ENCODE measurements at places on chromosomes 13 and 19. TPM values are rescaled to one million over a fixed set of nuclear protein-coding genes. Genes with fewer than 3 reads are reported as not detected.

- DNase-seq = peak; percentile 35
Measured at GRCh38 chr13:95289020-95289444, 12.2 kb downstream of the ABCC4 start.

- no peak for DNase-seq
Measured at GRCh38 chr13:38042771-38043170, 173.2 kb upstream of the TRPC4 start.

Gene KRTDAP
- not detected for total RNA-seq

Gene STOML3
- not detected for total RNA-seq

Gene NCR1
- total RNA-seq = not detected

Gene FRY
- total RNA-seq = 90.0 TPM

Gene SSBP4
- 45.8 TPM for total RNA-seq

Gene IZUMO2
- not detected for total RNA-seq

Gene KLK12
- not detected for total RNA-seq

- DNase-seq = no peak
Measured at GRCh38 chr13:109281903-109282635, 504.3 kb downstream of the IRS2 start.

- no peak for DNase-seq
Measured at GRCh38 chr19:46630586-46631205, 5.3 kb downstream of the GNG8 start.

Gene ADGRE2
- total RNA-seq = 0.60 TPM

Gene GPC5
- total RNA-seq = 0.79 TPM

Gene ADM5
- 0.22 TPM for total RNA-seq

Gene PSG3
- not detected for total RNA-seq

GRCh38 chr19:6752256-6753177 is 13.0 kb downstream of the TRIP10 start:
- DNase-seq = no peak

Gene SLC17A7
- total RNA-seq = 0.20 TPM

Gene KLK15
- not detected for total RNA-seq

DNA sequence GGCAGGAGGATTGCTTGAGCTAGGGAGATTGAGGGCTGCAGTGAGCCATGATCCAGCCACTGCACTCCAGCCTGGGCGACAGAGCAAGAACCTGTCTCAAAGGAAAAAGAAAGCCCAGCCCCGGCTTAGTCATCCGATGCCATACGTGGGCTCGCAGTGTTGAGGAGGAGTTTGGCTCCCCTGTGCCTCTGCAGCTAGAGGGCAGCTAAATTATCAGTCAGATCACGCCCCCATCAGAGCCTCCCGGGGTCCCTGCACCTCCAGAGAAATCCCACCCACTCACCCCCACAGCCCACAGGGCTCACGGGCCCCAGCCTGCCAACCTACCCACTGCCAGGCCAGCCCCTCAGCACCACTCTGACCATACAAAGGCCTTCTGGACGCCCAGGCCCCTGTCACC is 27.6 kb downstream of the MAU2 start:
- no peak for DNase-seq

Gene LHB
- total RNA-seq = not detected

- DNase-seq = peak; percentile 81
Measured at GRCh38 chr13:109743706-109744453, 42.5 kb downstream of the IRS2 start.

Gene ZNF681
- 1.8 TPM for total RNA-seq

Gene CD22
- total RNA-seq = 0.22 TPM

- peak; percentile 69 for DNase-seq
Measured at GRCh38 chr19:12994701-12995595, at the start of gene NFIX. Gene NFIX (plus strand): TSS chr19:12995475. CDS start chr19:12995838, 363 bp downstream.

DNA sequence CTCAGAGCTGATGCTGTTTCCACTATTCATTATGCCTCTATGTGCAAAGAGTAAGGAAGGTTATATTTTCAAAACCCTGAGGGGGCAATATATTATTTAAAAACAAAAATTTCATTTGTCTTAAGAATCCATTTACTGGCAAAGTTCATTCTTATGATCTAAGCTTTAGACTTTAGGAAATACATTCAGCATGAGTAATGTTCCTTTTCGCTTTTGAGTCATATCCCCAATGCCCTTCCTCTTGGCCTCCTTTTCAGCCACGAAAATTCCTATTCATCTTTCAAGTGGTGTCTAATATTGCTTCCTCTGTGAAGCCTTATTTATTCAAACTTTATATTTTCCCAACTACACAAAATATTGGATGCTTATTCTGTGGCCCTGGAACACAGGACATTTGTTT is 1317.0 kb downstream of the PCDH9 start:
- peak; percentile 94 for DNase-seq

- no peak for DNase-seq
Measured at GRCh38 chr13:79654520-79654919, 173.6 kb downstream of the NDFIP2 start.

DNA sequence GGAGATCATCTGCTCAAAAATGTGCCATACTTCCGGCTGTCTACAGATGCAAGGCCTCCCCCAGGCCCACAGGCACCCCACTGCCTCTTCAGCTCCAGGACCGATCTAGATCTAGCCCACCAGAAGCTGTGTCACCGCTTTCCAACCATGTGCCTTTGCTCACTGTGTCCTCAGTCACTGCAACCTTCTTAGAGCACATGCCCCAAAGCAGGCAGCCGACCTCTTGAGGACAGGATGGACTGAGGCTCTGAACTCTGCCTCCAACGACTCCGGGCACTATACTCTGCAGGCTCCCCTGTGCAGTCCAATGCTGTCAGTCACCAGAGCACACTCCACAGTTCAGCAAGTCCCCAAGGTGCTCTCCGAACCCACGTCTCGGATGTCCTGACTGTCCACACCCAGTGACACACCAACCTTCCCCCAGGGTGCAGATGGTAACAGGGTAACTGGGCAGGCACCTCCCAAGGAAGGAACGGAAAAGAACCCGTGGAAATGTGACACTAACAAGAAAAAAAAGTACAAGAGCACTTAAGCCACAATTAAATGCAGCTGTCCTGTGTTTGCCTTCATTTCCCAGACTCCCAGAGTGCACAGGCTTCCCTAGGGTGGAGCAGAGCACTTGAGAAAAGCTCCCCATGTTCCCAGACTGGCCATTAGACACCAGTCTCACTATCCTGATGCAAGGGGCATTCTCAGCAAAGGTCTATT is 4.8 kb downstream of the STK24 start:
- peak; percentile 40 for DNase-seq

DNA sequence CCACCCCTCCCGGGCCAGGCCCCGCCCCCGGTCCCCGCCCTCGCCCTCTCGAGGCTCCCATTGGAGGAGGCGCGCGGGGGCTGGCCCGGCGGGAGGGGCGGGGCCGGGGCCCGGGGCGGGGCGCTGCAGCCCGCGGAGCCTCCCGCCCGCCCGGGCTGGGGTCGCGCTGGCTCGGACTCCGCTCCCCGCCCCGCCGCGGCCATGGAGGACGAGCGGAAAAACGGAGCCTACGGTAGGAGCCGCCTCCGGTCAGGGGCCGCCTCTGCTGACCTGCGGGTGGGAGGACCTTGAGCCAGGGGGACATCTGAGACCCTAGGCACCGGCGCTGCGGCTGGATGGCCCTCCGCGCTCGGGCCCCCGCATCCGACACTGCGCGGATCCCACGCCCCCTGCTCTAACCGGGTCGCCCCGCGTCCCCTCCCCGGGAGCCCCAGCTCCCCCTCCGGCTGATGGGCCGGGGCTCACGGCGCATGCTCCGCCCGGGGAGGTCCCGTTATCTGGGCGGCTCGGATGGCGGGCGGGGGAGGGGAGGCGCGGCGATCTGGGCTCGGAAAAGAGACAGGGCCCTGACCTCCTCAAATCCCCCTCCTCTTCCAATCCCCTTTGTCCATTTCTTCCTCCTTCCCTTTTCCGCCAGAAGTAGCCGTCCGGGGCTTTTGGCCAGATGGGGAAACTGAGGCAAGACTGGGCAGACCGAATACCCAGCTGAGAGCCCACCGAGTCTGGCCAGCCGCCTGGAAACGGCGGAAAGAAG is 15.4 kb upstream of the AP1M2 start:
- DNase-seq = peak; percentile 86

GRCh38 chr19:3365836-3366752 is at the start of gene NFIC:
Gene NFIC (plus strand): TSS chr19:3366583. CDS start chr19:3366637, 54 bp downstream.
- peak; percentile 54 for DNase-seq

DNA sequence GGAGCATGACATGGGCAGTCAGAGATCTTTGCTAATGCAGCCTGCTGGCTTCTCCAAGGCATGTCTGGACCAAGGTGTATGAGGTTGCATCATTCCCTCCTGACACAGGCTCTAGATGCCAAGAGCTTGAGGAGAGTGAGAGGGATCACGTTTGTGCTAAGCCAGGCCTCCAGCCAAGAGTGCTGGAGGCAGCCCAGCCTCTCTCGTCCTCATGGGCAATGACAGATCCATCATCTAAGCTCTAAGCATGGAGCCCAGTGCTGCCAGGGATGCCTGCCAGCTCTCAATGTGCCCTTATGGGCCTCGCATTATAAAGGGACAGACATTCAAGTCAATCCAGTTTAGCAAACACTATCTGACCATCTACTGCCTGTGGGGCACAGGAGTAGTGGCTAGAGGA is 136.3 kb upstream of the VSTM2B start:
- no peak for DNase-seq

Gene CEACAM16
- not detected for total RNA-seq

Gene DMPK
- total RNA-seq = 7.7 TPM

GRCh38 chr13:60398907-60399589 is 2.0 kb downstream of the TDRD3 start:
- peak; percentile 20 for DNase-seq

Gene KLK2
- not detected for total RNA-seq

DNA sequence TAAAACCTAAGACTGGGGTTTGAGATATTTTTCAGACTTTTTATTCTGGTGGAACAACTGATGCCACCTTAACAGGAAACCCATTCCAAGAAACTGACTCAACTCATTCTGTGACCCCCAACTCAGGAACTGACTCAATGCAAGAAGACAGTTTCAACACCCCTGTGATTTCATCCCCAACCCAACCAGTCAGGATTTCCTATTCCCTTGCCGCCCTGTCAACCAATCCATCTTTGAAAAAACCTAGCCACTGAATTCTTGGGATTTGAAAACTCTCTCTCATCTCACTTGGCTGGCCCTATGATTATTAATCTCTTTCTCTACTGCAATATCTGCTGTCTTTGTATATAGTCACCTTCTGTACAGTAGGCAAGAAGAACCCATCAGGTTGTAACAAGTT is 1211.9 kb upstream of the ATXN8OS start:
- no peak for DNase-seq

- DNase-seq = peak; percentile 56
Measured at GRCh38 chr13:39877134-39877533, 221.7 kb downstream of the COG6 start.
